ENCODE measurements at places on chromosomes 16 and 17.

DNA sequence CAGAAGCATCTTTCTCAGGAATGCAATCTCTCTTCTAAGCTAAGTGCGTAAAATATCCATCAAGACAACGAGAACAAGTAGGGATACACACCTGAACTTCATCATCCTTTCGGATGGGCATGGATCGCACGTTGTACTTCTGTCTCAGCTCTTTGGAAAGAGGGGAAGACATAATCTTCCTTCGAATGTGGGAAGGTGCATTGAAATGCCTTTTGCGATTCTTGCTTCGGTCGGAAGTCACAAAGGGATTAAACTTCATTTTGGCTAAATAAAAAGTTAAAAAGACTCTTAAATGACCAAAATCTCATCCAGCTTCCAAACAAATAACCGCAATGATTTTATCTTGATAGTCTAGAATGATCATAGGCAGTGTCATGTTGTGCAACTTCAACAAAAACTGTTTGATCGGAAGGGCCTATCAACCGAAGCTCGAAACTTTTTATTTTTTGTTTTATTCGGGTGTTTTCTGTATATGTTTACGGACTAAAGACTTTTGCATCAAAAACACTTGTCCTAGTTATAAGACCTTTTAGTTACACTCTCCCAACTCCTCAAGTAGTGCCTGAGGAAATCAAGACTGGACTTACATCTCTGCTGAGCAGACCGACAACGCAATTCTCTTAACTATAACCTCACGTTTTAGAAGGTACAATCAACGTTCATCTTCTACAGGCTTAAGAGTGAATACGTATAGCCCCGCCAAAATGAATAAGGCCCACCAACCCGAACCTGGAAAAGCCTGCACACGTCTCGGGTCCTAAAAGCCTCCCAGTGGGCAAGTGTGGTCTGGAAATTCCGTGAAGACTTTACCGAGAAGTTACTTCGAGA is 727 bp downstream of the RPL26 start:
- no peak for DNase-seq

- DNase-seq = no peak
Observed at GRCh38 chr16:72271699-72272240, 99.8 kb upstream of the PMFBP1 start.

GRCh38 chr17:48246612-48247011 is 139.0 kb downstream of the SNX11 start:
- DNase-seq = no peak

- no peak for DNase-seq
Observed at GRCh38 chr16:27349276-27349675, 35.5 kb downstream of the IL4R start.

- no peak for DNase-seq
Observed at GRCh38 chr17:72976971-72977770, 115.3 kb downstream of the SLC39A11 start.

GRCh38 chr16:52731219-52731875 is 184.4 kb upstream of the TOX3 start:
- no peak for DNase-seq

DNA sequence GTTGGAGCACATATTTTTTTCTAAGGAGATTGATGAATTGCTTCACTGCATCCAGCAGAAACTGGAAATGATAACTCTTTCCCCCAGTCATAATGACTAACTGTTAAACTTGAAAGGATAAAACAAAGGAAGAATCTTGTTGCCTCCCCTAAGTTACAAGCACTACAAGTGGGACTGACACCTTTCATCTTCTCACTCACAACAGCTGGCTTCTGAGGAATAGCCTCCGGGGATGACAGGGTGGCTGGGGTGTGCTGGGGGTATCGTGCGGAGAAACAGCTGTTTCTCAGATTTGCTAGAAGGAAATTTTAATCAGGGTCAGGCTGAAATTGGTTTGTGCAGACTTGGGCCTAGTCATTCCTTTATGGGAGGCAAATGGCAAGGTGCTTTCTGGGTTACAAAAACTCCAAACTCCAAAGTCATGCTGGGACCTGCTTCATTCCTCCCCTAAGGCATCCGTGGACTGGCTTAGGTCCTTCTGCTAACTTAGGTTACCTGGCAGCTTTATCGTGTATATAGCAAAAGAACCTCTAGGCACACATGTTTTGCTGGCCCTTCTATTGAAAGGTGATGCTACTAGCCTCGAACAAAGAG is 557.2 kb downstream of the TOX3 start:
- DNase-seq = no peak

DNA sequence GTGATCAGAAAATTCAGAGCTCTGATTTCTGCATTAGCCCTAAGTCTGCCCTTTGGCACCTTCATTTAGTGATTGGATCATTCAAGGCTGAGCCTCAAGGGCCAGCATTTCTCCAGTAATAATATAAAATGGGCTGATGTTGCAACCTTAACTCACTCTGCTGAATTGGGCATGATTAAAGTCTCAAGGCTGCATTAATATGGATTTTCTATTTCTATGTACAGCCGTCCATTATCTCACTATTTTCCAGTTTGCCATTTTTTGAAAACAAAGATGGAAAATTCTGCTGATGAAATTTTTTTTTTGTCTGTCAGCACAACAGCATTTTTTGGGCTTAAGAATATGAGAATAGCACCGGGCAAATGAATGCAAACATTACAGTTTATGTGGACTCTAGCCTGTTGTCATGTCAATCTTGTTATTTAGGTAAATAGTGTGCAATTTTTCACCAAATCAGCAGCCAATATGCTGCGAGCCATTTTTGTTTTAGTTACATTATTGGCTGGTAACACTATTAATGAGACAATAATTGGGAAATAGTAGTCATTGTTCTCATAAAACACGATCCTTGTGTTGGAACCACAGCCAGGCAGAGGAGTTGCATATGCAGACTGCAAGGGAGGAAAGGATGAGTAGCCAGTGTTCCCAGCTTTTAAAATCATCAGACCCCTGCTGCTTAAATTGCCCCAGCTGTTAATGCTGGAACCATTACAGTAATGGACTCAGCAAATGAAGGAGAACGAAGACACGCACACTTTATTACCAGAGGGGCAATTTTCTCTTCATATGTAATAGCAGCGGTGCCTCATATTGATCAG is 10.5 kb downstream of the FTO start:
- no peak for DNase-seq

DNA sequence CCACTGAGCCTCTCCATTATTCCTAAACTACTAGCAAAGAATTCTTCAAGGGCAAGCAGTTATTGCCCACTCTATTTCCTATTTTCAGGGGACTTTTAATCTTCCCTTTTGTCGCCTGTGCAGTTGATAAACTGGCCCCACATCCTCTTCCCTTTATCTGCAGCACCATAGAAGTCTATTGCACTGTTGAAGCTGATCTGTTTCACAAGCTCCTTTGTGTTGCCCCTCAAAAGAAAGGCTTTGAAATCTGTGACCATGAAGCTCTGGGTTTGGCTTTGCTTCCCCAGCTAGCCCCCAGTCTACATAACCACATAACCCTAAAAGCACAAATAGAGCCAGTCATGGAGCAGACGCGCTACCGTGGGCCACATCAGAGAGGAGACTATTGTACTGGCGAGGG is 37.1 kb downstream of the CDRT15 start:
- no peak for DNase-seq

DNA sequence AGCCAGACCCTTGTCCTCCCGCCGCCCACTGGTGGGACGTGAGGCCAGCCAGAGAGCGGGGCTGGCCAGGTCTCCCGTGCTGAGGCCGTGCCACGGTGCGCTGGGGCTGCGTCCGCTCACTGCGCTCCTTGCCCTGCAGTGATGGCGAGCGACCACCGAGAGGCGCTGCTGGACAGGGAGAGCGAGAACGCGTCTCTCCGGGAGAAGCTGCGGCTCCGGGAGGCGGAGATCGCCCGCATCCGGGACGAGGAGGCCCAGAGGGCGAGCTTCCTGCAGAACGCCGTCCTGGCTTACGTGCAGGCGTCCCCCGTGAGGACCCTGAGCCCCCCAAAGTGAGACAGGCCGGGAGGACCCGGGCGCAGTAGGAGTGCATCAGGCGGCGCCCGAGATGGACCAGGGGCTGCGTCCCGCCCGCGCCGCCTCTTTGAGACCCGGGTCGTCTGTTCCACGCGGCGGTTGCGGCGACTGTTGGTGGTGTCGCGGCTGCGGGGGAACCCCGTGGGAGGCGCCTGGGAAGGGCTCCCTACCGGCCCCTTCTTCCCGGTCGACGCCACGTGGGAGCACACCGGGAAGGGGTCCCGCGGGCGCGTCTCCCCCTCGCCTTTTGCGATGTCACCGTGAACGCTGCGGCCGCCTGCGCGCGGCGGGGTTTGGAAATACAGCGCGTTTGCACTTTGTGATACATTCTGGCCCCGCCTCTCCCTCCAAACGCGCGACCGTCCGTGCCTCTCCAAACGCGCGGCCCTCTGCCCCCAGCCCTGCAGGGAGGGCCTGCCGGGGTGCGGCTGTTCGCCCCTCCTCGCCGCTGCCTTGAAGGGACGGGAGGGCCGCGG is 792 bp upstream of the RAC3 start:
- peak; percentile 76 for DNase-seq

GRCh38 chr16:84294531-84295142 is at the start of gene WFDC1:
Gene WFDC1 (plus strand): TSS chr16:84294878. CDS start chr16:84294972, 94 bp downstream.
- no peak for DNase-seq

DNA sequence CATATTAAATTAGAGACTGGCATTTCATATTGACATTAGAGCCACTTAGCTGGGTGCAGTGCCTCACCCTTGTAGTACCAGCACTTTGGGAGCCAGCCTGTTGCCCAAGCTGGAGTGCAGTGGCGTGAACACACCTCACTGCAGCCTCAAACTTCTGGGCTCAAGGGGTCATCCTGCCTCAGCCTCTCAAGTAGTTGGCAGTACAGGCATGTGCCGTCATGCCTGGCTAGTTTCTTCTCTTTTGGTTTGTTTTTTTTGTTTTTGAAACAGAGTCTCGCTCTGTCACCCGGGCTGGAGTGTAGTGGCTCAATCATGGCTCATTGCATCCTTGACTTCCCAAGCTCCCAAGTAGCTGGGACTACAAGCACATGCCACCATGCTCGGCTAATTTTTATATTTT is 8.7 kb downstream of the PPM1E start:
- DNase-seq = no peak

- no peak for DNase-seq
Observed at GRCh38 chr16:74275031-74275636, 21.5 kb upstream of the PSMD7 start.

- no peak for DNase-seq
Observed at GRCh38 chr17:63475491-63476412, 1.1 kb upstream of the ACE start.

- DNase-seq = no peak
Observed at GRCh38 chr17:8924595-8924994, 40.9 kb downstream of the PIK3R5 start.

- DNase-seq = no peak
Observed at GRCh38 chr17:66165537-66166123, 26.3 kb downstream of the CEP112 start.

- DNase-seq = no peak
Observed at GRCh38 chr17:63786971-63787711, 13.2 kb downstream of the DDX42 start.

- DNase-seq = no peak
Observed at GRCh38 chr16:11379420-11379819, 34.2 kb downstream of the RMI2 start.

DNA sequence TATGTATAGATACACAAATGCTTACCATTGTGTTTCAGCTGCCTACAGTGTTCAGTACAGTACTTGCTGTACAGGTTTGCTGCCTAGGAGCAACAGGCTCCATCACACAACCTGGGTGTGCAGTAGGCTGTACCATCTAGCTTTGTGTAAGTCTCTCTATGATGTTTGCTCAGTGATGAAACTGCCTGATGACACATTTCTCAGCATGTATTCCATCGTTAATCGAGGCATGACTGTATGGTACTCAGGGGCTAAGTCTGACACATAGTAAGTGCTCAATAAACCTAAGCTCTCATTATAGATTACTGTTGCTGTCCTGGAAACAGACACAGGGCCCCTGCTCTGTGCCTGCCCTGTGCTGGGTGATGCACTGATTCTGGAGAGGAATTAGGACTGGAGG is 18.1 kb downstream of the KCNJ12 start:
- no peak for DNase-seq

- DNase-seq = no peak
Observed at GRCh38 chr16:80627108-80627507, 86.3 kb downstream of the DYNLRB2 start.

DNA sequence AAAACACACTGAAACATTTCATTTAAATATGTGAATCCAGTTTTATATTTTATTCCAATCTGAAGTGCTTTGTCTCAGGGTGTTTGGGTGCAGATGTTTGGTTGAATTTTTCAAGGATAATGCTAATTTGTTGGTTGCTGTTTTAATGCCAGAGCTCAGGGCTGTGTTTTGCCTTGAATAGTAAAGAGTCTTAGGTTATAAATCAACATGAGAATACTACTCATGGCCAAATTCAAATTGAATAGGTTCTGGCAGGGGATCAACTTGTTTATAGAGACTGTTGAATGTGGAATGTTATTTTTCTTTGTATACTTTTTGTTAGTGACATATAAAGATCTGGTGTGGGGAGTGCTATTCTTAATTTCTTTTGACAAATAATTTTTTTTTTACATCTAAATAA is 18.8 kb downstream of the TOM1L1 start:
- no peak for DNase-seq

GRCh38 chr16:4678596-4678995 is 14.8 kb upstream of the NUDT16L1 start:
- DNase-seq = no peak

GRCh38 chr17:83182620-83183101 is 103.3 kb downstream of the METRNL start:
- DNase-seq = no peak

- no peak for DNase-seq
Observed at GRCh38 chr17:83125515-83126274, 46.3 kb downstream of the METRNL start.

GRCh38 chr16:81158964-81159363 is 62.8 kb upstream of the GCSH start:
- no peak for DNase-seq

- no peak for DNase-seq
Observed at GRCh38 chr17:70314506-70314905, 145.2 kb downstream of the KCNJ2 start.

GRCh38 chr16:28935924-28936783 is 4.4 kb downstream of the CD19 start:
- DNase-seq = peak; percentile 86

DNA sequence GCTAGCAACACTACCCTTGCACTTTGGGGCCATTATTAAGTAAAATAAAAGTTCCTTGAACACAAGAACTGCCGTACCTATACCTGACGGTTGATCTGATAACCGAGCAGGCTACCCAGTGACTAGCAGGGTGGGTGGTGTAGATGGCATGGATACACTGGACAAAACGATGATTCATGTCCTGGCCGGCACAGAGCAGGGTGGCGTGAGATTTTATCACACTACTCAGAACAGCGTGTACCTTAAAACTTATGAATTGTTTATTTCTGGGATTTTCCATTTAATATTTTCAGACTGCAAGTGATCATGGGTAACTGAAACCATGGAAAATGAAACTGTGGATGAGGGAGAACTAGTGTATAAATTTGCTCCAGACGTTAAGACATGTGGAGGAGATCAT is 41.0 kb upstream of the MSI2 start:
- no peak for DNase-seq

GRCh38 chr17:3852561-3852960 is 6.5 kb upstream of the NCBP3 start:
- no peak for DNase-seq

Measured in stimulated activated CD4-positive, alpha-beta T cell treated with anti-CD3 and anti-CD28 coated beads, TNF-alpha, amount 100 ng/mL, for 48 hours (primary cell).